ENCODE measurements at places on chromosomes 6 and 20. TPM values are rescaled to one million over a fixed set of nuclear protein-coding genes. Genes with fewer than 3 reads are reported as not detected.
A peak's percentile ranks its signal among the peaks of the same experiment; 100 is the strongest.

DNA sequence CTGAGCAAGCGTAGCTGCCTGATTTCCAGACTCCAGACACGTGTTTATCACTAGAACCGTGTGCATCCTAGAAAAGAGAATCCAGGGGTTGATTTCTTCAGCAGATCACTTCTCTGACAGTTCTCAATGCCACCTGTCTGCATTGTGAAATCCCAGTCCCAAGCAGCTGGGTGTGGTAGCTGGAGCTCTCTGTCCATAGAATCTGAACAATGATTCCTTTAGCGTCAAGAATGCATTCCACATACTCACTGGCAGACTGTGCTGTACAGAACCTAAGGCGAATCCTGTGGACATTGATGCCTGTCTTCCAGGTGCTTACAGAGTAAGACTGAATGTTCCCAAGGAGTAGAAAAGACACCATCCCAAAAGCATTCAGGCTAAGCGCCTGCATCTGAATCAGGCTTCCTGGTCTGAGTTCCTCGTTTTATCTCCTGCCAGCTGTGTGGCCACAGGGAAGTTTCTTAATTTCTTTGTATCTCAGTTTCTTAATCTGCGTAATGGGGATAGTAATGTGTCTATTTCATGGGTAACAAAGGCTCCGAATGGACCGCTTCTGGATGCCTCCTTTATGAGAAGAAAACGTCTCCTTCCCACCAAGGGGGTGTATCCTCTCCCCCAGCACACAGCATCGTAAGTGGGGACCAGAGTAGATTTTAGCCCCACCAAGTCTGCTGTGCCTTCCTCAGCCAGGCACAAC lies 10.4 kb upstream of the TRAF3IP2 start:
- DNase-seq: no peak

DNA sequence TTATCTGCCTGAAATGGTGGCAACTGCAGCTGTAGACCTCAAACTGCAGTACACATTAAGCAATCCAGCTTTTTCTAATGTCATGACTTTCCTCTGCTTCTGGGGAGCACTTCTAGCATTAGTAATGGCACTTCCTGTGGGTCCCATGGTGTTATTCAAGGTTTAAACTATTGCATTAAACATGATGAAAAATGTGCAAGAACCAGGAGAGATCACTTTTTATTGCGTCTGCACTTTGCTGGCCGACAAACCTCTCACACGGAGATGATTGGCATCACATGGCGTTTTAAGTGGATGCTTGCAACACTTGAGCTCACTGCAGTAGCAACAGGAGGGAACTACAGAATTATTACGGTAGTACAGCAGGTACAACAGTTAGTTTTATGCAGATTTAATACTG lies 148.4 kb downstream of the HIVEP2 start:
- DNase-seq: no peak

DNA sequence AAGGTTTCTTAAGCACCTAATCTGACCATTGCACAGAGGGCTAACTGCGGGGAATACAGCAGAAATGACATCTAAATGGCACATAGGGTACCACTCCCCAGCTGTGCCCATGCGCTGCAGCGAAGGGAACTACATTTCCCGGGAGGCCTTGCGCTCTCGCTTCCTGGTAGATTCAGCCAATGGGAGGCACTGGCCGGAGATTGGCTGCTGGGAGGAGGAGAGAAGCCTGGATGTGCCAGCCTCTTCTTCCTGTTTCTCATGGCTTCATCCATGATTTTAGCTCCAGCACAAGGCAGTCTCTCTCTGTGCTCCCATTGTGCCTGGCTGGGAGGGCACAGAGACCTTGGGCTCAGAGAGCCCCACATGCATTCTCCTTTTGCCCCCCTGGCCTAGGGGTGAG lies 101.7 kb upstream of the FOXA2 start:
- DNase-seq: no peak

- no peak for DNase-seq
These were observed 89.6 kb downstream of the TBC1D7 start for GRCh38 chr6:13238640-13239216.

GRCh38 chr6:153595903-153596302 lies 443.1 kb upstream of the OPRM1 start:
- DNase-seq: no peak

- DNase-seq: no peak
These were observed 96.3 kb downstream of the FHL5 start for GRCh38 chr6:96659084-96659845.

GRCh38 chr6:102223942-102224341 lies 830.4 kb downstream of the GRIK2 start:
- DNase-seq: no peak

GRCh38 chr6:13787137-13787536 lies 27.2 kb downstream of the MCUR1 start:
- no peak for DNase-seq

GRCh38 chr6:142014515-142014914 lies 118.2 kb upstream of the GJE1 start:
- DNase-seq: peak; percentile 41

- DNase-seq: no peak
These were observed 133.1 kb downstream of the ALDH8A1 start for GRCh38 chr6:134816780-134817179.

DNA sequence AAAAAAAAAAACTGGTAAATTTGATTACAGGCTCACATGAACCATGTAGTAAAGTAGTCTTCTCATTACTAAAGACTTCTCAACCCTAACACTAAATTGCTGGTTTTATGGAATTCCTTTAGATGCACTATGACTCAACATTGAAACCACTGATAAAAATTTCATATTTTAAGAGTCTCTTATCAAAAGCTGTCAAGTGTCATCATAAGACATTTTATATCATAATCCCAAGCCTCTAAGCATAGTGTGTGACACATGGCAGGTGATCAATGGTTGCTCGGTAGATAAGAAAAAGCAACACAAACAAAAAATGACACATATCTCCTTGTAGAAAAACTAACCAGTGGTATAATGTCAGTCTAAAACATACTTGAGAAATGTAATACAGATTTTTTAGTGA lies 258.4 kb downstream of the RNGTT start:
- no peak for DNase-seq

GRCh38 chr20:19555726-19556125 lies 202.3 kb upstream of the RIN2 start:
- no peak for DNase-seq

DNA sequence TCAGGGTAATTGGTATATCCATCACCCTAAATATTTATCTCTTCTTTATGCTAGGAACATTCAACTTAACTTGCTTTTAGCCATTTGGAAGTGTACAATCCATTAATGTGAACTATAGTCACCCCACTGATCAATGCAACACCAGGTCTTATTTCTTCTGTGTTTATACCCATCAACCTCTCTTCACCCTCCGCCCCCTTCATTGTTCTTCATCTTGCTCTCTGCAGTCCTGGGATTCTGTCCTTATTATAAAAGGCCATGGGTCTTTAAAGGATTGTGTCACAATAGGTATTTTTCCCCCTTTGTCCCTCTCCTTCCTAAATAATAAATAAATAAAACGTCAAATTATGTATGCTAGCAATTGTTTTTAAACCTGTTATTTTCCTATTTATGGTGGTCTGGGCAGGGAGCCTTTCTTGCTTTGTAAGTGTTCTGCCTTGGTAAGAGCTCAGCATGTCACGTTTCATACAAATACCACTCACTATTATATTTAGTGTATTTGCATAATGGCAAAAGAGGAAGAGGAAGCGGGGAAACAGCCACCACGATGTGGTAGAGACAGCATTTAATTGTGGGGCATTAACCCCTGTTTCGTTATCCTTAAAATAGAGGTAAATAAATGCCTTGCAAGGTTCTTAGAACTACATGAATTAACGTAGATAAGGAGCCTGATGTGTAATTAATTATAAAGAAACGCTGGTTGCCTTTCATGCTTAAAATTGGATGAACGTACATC lies 1.9 kb downstream of the ABRACL start:
- no peak for DNase-seq

- DNase-seq: no peak
These were observed 141.1 kb downstream of the SYNDIG1 start for GRCh38 chr20:24610341-24611115.

- DNase-seq: no peak
These were observed 750.0 kb downstream of the TBC1D32 start for GRCh38 chr6:120584111-120584760.

DNA sequence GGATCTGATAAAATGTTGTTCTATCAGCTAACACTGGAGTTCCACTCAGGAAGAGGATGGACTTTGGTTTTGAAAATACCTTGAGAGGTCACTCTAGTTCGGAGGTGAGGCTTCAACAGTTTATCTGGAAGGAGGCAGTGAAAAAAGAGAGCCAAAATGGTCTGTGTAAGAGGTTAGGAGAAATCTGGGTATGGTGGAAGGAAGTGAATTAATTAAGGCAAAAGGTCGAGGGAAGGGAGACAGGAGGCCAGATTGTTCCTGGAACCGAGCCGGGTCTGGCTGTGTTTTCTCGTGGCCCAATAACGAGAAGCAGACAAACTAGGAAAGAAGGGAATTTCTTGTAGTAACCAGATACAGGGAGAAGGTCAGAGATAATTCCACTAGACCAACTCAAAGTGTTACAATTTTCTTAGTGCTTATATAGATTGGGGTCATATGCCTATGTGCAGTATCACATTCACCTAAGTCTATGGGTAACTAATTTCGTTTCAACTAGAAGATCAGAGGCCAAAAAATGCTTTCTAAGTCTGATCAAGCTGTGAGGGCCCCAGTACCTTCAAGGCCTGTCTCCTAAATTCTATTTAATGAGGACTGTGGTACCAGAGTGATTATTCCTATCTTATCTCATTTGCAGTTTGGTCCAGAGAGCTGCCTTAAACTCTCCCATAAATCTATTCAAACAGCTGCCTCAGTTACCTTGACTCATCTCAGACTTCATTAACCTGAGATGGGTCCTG lies 96.0 kb upstream of the SNX9 start:
- DNase-seq: no peak

- no peak for DNase-seq
These were observed 689 bp upstream of the BLOC1S5 start for GRCh38 chr6:8064638-8065518.

Gene GSTA3
- total RNA-seq: not detected

Gene TAAR1
- total RNA-seq: not detected

Gene C2
- not detected for total RNA-seq

Gene ADAM33
- total RNA-seq: not detected

Gene SPDEF
- not detected for total RNA-seq

Gene RAET1G
- total RNA-seq: 0.58 TPM

Gene COL9A1
- total RNA-seq: not detected

All from glomerular endothelial cell (primary cell).